Purkinje cell (primary cell): ENCODE measurements at places on chromosomes 16 and 17. TPM values are rescaled to one million over a fixed set of nuclear protein-coding genes. Genes with fewer than 3 reads are reported as not detected.

Gene FOXC2
- not detected in 2 replicates for polyA plus RNA-seq

Gene OR3A2
- polyA plus RNA-seq, result 1.8 and 3.4 TPM in 2 replicates

Gene SCGB1C2
- polyA plus RNA-seq, result not detected in 2 replicates

Gene SDR42E2
- polyA plus RNA-seq, result not detected in 2 replicates

Gene LITAFD
- polyA plus RNA-seq, result not detected in 2 replicates

Gene FZD2
- not detected in 2 replicates for polyA plus RNA-seq
